RWPE1 (cell line): ENCODE measurements at places on chromosomes 1 and 21.

GRCh38 chr1:221154932-221155331 is 275.7 kb downstream of the HLX start:
- DNase-seq, result no peak

DNA sequence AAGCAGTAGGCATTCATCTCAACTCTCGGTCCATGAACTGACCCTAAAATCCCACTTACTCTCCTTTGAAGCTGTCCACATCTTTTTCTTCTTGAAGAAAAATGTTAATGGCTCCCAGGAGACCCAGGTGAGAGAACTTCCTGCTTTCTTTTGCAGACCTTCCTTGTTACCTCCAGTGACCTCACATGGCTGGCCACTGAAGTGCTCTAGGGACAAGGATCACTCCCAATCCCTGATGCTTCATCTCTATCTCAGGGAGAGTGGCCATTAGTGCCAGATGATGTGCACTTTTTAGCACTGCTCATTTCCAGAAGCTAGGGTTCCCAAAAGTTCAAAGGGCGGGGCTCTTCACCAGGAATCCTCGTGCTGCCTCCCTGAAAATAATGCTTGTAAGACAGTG is 16.2 kb downstream of the PLXNA2 start:
- no peak for DNase-seq

DNA sequence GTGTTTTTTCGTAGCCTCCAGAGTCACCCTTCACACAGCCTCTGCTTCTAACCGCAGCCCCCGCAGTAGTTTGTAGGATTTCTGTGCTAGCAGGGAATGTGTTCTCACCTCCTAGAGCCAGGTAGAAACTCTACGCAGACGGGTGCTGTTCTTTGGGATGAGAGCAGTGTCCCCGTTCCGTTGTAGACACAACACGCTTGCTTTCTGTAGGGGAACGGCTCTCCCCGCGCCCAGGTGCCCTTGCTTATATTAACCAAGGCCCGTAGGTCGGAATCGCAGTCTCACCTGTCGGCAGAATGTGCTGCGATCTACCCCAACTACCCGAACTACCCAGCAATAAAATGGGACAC is 111.8 kb upstream of the NBPF11 start:
- no peak for DNase-seq

DNA sequence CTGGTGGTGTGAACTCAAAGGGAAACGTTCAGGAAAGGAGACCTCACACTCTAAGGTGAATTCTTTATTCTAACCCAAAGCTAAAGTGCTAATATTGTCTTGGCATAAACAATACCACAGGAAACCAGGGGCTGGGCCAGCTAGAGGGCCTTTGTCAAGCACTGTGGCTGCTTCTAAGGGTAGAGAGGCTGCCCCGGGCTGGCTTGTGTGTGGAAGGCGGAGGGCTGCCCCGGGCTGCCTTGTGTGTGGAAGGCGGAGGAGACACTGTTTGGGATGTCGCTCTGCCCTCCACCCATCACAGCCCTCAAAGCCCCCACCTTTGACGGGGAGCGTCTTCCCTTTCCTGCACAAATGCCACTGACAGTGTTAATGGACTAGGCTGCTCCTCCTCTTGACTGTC is 216.8 kb downstream of the TOMM20 start:
- DNase-seq, result no peak

GRCh38 chr1:151311011-151311410 is 16.2 kb downstream of the PI4KB start:
- no peak for DNase-seq

GRCh38 chr1:15734296-15734695 is 1.8 kb upstream of the SLC25A34 start:
- no peak for DNase-seq
